Activated T-helper 17 cell treated with anti-CD3 and anti-CD28 coated beads, Interleukin-2, amount 50 U/mL, for 72 hours (primary cell): ENCODE measurements at places on chromosomes 6 and 20. TPM values are rescaled to one million over a fixed set of nuclear protein-coding genes. Genes with fewer than 3 reads are reported as not detected.
A peak's percentile ranks its signal among the peaks of the same experiment; 100 is the strongest.

BCAS4 gene
- 3.8 TPM for total RNA-seq

ADA gene
- total RNA-seq, result 30.4 TPM

SLC22A2 gene
- total RNA-seq, result not detected

TSPYL1 gene
- total RNA-seq, result 64.6 TPM

SLC22A16 gene
- not detected for total RNA-seq

OR2B6 gene
- total RNA-seq, result not detected

PNPLA1 gene
- total RNA-seq, result not detected

COL11A2 gene
- total RNA-seq, result 3.3 TPM

CYP24A1 gene
- total RNA-seq, result 0.08 TPM

GRCh38 chr6:25942561-25943147 lies 12.2 kb upstream of the SLC17A2 start:
- peak; percentile 18 for ATAC-seq

- ATAC-seq, result no peak
These were observed 34.3 kb upstream of the ENPP5 start for GRCh38 chr6:46204880-46205650.

DNA sequence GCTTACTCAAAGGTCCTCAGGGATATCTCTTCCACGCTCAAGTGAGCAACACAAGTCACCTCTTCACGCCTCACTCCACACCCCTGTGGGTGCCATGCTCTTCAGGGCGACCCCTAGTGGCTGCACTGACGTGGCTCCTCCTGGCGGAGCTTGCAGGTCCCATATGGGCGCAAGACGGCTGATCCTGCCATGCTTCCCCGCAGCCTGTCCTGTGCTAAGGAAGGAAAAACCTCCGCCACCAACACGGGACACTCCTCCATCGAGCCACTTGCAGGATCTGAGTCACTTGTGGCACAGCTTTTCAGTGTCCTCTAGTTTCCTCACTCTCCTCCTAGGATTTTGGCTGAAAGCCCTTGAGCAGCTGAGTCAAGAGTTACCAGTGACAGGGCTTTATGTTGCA lies 90.7 kb downstream of the KHDC1L start:
- ATAC-seq, result peak; percentile 29

DNA sequence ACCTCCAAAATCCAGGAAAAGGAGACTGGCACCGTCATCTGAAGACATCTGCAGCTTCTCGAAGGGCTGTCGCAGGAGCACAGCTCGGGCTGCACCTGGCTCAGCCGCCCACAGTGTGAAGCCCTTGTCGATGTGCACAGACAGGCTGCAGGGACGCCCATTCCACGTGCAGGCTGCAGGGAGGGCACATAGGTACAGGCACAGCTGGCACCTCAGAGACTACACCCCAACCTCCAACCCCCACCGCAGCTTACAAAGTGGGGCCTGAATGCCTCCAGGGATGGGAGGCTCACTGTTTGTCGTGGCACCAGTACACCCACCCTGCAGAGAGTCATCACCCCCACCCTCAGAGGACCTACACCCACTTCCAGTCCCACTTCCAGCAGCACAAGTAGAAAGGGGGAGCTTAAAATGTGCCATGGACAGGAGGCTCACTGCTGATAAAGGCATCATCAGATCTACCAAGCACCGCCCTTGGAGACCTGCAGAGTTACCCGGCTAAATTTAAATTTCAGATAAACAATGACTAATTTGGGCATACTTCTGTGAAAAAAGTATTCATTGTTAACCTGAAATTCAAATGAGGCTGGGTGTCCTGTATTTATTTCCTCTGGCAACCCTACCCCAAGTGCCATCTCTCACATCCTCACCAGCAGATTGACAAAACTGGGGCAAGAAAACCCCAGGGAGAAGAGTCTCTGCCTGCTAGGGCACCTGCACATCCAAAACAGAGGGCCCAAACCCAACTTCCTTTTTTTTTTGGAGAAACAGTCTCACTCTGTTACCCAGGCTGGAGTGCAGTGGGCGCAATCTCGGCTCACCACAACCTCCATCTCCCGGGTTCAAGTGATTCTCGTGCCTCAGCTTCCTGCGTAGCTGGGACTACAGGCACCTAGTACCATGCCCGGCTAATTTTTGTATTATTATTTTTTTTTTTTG lies 7.7 kb upstream of the CDK5RAP1 start:
- peak; percentile 70 for ATAC-seq

GRCh38 chr6:137882225-137882961 lies 15.3 kb downstream of the TNFAIP3 start:
- peak; percentile 38 for ATAC-seq

GRCh38 chr6:7077856-7078255 lies 29.9 kb upstream of the RREB1 start:
- no peak for ATAC-seq

DNA sequence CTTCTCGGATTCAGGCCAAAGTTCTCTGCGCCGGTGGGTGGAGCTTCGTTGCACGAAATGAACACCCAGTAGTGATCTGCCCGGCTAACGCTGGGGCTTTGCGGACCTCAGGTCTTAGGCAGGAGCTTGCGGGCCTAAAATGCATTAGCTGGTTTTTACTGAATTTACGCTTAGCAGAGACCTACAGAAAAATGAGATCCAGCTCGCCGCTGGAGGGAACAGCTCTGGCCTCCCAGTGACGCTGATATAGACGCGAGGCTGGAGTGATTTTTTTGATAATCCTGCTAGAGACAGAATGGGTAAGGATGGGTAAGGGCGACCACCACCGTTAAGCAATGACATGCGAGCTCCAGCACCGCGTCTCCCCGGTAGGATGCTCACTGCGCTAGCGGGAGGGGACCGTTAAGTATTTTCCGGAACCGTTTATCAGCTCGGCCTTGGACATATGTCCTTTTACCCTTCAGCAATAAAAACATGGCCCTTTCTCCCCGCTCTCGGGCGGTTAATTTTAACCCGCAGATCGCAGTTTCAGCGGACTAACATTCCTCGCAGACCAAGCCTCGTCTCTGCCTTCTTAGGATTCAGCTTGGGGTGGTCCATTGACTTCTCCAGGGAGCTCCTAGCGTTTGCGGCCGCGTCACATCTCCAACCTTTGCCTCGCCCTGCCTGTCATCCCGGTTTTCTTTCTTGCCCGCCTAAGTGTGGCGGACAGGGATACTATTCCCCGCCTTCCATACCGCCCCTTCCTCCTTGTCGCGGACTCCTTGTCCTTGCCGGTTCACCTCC lies 109.3 kb downstream of the GPX5 start:
- ATAC-seq, result no peak

GRCh38 chr6:64083261-64083660 lies 447.7 kb downstream of the PHF3 start:
- no peak for ATAC-seq

- ATAC-seq, result peak; percentile 65
These were observed 13.7 kb upstream of the ZNF831 start for GRCh38 chr20:59149678-59150504.

DNA sequence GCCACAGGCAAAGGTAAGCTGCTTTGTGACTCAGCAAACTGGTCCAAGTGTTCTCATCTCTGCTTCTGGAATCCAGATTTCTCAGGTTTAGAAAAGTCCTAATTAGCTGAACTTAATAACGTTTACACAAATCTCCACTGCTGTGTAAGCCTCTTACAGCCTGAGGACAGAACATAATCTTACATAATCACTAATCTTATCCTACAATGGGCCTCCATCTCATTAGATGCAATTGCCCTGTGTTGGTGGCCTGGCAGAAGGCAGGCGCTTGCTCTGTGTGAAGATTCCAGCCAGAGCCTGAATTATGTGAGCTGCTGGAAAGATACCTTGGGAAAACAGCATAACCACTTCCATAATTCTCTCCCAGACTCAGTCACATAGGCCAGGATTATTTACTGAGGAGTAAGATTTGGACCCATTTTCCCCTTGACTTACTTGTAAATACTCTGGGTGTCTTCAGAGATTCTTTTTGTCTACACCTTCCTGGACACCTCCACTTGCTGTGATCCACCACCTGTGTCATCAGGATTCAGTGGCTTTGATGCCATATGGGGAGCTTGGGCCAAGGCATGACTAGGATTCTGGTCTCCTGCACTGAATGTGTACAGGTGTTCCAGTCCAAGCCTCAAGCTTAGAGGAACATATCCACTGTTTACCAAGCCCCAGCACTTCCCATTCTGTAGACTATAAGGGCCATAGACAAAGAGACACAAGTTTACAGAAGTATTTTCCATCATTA lies 104.4 kb downstream of the C6orf118 start:
- ATAC-seq, result no peak

- no peak for ATAC-seq
These were observed 24.7 kb downstream of the NFATC2 start for GRCh38 chr20:51517839-51518238.

GRCh38 chr20:19769507-19769906 lies 11.4 kb downstream of the RIN2 start:
- ATAC-seq, result no peak

DNA sequence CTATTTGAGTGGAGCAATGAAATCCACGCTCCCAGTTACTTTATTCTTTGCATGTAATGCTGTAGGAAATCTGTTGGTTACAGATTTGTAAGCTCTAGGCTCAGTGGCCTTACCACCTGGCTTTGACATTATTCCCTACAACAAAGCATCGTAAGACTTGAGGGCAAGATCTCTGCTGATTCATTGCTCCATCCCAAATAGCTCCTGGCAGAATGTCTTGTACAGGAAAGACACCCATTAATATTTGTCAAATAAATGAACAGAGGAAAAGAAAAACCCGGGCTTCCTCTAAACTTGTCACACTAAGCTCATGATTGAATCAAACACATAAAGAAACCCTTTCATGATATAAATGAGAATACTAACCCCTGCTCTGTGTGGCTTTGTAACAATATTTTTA lies 357.5 kb upstream of the RNF217 start:
- ATAC-seq, result no peak
